ENCODE measurements at places on chromosomes 6 and 20. TPM values are rescaled to one million over a fixed set of nuclear protein-coding genes. Genes with fewer than 3 reads are reported as not detected.

GRCh38 chr6:72446430-72446829, 175.4 kb upstream of the KCNQ5 start:
- no peak overlapping the region for H3K4me3 ChIP-seq
- no peaks in the 10 kb centered on the region for H3K36me3 ChIP-seq
- H3K27me3 ChIP-seq: no peaks in the 10 kb centered on the region
- no peak for DNase-seq
- H3K4me1 ChIP-seq: no peaks in the 10 kb centered on the region

GRCh38 chr20:35878113-35878625, 76.1 kb downstream of the SCAND1 start:
- H3K27me3 ChIP-seq: no peaks in the 10 kb centered on the region
- H3K36me3 ChIP-seq: peaks cover 3% of the 10 kb centered on the region
- DNase-seq: no peak
- no peak overlapping the region for H3K27ac ChIP-seq
- peaks cover 24% of the 10 kb centered on the region for H3K4me1 ChIP-seq

The LY6G6D gene
- not detected for total RNA-seq

- peaks cover 33% of the 10 kb centered on the region for H3K27me3 ChIP-seq
- DNase-seq: no peak
- no peak overlapping the region for H3K27ac ChIP-seq
- H3K36me3 ChIP-seq: no peaks in the 10 kb centered on the region
These were observed 221.5 kb downstream of the MYLK4 start for GRCh38 chr6:2529211-2529719.

DNA sequence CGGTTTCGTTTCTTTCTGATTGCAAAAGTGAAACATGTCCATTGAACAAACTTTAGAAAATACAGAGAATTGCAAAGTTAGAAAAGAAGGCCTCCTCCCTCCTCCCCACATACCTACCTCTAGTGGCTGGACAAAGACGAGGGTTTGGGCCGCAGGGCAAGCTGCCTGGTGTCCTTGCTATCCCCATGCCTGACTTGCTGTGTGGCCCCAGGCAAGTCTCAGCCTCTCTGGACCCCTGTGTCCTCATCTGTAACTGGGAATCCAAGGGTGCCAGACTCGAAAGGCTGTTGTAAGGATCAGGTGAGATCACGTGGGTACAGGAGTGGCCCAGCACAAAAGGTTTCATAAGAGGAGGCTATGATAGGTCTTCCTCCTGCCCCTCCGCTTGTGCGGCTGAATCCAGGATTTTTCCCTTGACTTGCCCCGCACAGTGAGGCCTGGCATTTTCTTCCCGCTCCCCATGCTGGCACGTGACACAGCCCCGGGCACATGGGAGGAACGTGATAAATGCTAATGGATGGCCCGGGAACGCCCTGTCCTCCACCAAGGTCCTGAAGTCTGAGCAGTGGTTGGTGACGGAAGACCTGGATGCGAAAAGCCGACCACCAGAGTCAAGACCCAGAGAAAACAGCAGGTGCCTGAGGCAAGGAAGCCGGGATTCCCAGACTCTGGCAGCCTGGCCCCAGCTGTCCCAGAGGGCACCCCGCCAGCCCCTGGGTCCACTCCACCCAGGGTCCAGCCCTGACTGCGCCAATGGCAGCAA, 55.8 kb downstream of the UBE2V1 start:
- H3K27ac ChIP-seq: no peak overlapping the region
- H3K4me1 ChIP-seq: peaks cover 11% of the 10 kb centered on the region
- no peaks in the 10 kb centered on the region for H3K27me3 ChIP-seq
- no peak for DNase-seq

GRCh38 chr20:37349517-37350491, 3.9 kb downstream of the SRC start:
- H3K4me3 ChIP-seq: no peak overlapping the region
- no peak overlapping the region for H3K27ac ChIP-seq
- H3K27me3 ChIP-seq: no peaks in the 10 kb centered on the region

The PGBD1 gene
- 7.9 TPM for total RNA-seq

The DCDC2 gene
- total RNA-seq: 3.2 TPM
